ENCODE measurements at places on chromosomes 12 and 14.

GRCh38 chr12:19872621-19873540 is 433.6 kb downstream of the AEBP2 start:
- DNase-seq = no peak

DNA sequence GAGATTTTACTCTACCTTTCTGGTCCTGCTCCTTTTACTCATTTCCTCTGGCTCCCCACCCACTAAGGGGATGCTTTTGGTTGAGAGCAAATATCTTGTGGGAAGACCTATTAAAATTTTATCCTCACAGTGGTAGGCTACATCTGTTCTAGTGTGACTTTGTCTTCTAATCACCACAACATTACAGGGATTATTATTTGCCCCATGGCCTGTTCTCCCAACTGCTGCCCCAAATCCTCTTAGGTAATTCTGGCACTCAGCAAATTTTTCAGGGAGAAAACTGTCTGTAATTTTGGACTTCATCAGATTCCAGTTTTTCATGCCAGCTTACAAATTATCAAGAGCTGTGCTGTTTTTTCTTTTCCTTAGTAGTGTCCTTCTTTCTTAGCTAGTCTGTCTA is 172.3 kb downstream of the GPHN start:
- no peak for DNase-seq

- DNase-seq = no peak
Measured at GRCh38 chr12:89416049-89416792, 63.9 kb upstream of the DUSP6 start.

DNA sequence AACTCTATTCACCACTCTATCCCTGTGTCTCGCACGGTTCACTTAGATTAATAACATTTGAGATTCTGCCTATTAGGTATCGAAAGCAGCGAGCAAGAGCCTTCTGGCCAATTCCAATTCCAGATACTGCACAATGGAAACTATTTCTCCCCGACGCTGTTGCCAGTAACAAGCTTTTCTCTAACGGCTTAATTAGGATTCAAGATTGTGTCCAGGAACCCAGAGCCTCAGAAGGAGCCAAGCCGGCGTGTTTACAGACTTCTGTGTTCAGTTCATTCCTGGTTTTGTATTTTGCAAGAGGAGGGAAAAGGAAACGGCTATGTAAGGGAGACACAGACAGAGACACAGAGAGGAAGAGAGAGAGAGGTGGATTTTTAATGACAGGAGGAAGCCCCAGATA is 185.6 kb downstream of the DICER1 start:
- DNase-seq = no peak

DNA sequence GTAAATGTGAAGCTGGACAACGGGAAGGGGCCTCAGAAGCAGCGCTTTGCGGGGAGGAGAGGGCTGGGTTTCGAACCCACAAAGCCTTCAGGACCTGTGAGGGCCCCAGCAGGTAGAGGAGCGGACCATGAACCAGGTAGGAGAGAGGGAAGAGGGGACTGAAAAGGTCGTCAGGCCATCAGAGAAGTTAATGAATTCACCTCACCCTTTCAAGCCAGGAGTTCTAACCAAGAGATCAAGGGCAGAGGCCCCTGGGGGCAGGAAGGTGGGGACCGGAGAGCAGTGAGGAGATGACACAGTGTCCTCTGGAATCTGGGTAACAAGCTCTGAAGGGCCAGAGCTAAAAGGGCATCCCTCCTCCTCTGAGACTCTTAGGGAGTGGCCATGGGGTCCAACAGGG is 19.4 kb downstream of the SERPINA1 start:
- DNase-seq = no peak

- no peak for DNase-seq
Measured at GRCh38 chr12:7068994-7069346, 8.5 kb downstream of the C1S start.

DNA sequence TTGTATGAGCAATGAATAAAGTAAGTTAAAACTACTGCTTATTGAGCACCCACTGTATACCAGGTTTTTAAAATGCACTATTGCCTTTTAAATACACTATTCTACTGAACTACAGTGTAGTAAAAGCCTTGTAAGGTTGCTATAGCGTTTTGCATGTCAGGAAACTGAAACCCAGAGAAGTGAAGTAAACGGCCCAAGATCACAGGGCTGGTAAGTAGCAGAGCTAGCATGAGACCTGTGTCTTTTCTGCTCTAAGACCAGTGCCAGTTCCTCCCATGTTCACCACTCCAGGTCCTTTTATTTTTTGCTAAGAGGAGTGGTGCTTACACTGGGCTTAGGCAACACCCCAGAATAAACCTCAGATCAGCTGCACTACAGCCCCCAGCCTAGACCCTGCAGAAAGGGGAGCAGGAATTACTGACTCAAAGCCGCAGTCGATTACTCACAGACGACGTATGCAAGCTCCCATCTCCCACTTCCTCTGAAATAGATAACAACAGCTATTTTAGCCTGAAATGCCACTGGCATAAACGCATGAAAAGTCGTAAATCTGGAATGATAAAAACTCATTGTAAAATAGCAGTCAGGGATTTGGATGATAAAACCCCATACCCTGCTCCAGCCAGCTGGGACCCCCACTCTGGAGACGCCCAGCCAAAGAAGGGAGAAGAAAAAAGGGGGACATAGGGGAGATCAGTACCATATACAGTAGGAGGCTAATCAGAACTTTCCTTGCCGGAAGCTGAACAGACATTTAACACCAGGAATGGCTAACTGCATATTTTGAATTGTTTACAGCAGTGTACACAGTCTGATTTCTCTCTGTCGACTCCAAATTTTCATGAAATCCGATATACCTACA is 108.3 kb downstream of the NUAK1 start:
- no peak for DNase-seq

DNA sequence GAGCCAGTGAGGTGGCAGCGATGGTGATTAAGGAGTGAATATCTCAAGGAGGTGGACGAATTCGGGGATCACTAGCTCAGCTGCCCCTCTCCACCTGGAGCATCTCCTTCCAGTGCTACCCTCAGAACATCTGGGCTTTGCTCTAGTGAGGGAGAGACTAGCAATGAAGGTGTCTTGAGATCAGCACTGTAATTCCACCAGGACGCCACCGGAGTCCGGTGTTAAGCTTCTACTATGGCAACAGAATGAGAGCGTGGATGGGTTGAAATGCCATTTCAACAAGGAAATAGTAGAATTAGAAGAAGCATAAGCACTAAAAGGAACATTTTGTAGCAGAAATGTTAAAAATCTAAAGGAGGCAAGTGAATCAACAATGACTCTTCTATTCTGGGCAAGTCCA is 61.1 kb downstream of the NTF3 start:
- DNase-seq = no peak

DNA sequence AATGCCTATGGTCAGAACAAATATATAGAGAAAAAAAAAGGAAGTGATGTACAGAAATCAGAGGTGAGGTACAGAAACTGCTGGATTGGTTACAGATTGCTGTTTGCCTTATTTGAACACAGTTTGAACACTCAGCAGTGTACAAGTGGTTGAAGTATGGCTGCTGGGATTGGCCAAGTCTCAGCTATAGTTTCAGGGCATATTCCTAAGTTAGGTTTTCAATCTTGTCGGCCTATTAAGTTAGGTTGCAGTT is 146.4 kb downstream of the LLPH start:
- no peak for DNase-seq

DNA sequence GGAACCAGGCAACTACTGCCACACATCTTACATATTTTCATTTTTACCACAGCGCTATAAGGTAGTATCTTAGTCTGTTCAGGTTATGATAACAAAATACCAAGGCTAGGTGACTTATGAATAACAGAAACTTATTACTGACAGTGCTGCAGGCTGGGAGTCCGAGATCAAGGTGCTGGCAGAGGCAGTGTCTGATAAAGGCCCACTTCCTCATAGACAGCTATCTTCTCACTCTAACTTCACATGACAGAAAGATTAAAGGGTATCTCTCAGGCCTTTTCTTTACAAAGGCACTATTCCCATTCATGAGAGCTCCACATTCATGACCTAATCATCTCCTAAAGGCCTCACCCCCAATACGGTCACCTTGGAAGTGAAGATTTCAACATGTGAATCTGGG is 59.8 kb upstream of the MDM1 start:
- no peak for DNase-seq

GRCh38 chr14:69614592-69614991 is 3.2 kb downstream of the SUSD6 start:
- DNase-seq = no peak

- DNase-seq = no peak
Measured at GRCh38 chr12:5710260-5710878, 234.7 kb downstream of the ANO2 start.

- no peak for DNase-seq
Measured at GRCh38 chr12:78928200-78929074, 63.9 kb downstream of the SYT1 start.

GRCh38 chr14:59371771-59372170 is 93.4 kb downstream of the GPR135 start:
- no peak for DNase-seq

- no peak for DNase-seq
Measured at GRCh38 chr14:94769391-94770250, at the start of gene GSC. GSC (minus strand) TSS chr14:94770113; CDS start chr14:94770015, 98 bp downstream.

GRCh38 chr12:104479123-104479662 is 22.4 kb downstream of the CHST11 start:
- DNase-seq = no peak

GRCh38 chr14:101224356-101225156 is 321.0 kb upstream of the RTL1 start:
- DNase-seq = no peak

GRCh38 chr12:28390761-28391385 is 200.6 kb downstream of the CCDC91 start:
- no peak for DNase-seq

DNA sequence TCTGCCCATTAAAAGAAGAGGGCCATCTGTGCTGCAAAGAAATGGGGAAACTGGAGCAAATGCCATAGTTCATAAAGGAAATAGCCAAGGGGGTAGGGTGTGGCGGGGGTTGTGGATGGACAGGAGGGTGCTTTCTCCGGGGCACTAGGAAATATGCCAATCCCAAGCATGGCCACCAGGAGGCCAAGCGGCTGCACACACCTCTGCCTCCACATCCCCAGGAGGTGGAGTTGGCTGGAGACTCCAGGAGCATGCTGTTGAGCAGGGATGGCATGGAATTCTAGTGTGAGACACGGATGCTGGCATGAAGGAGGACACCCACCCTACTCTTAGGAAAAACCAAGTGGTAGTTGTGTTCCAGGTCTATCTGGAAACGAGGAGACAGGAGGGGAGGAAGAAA is 25.2 kb downstream of the NID2 start:
- no peak for DNase-seq

DNA sequence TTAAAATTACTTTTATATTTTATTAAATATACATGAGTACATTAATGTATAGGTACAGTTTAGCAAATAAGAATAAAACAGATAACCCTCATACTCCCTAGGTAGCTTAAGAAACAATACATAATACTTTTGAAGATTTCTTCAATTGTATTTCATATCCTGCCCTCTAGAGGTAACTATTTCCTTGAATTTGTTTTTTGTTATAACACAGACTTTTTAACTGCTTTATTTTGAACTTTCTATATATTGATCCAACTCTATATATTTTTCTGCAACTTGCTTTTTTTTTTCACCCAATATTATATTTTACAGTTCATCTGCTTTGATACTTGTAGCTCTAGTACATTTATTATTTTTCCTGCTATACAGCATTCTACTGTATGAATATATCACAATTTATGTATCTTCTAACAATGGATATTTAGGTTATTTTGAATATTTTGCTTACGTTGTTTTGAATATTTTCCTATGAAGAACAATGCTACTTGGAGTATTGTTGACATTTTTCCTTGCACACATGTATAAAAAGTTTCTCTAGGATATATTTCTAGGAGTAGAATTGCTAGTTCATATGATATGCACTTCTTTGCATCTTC is 72.8 kb upstream of the ABCD2 start:
- DNase-seq = no peak

- DNase-seq = no peak
Measured at GRCh38 chr14:22276913-22277816, 311.9 kb downstream of the DAD1 start.

- DNase-seq = no peak
Measured at GRCh38 chr14:45185100-45185814, 49.5 kb downstream of the FANCM start.

GRCh38 chr14:95964901-95965300 is 74.3 kb upstream of the C14orf132 start:
- DNase-seq = no peak

GRCh38 chr14:34562776-34563150 is 23.3 kb upstream of the EAPP start:
- DNase-seq = no peak

DNA sequence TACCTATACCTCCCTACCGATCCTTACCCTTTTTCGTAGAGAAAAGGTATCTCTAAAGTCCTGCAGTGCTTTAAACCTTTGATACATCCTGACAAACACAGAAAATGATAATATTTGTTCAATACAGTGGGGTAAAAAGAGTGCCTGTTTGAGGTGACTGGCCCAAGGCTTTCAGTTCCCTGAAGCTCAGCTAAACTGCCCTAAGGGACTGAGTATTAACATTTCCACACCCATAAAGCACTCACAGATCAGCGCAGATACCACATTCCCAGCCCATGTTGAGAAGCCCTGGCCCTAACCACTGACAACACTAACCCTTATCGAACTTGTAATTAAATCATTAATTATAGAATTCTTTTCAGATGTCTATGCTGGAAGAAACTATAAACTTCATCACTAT is 108.7 kb downstream of the DIP2B start:
- no peak for DNase-seq

GRCh38 chr14:25411781-25412757 is 362.1 kb upstream of the STXBP6 start:
- no peak for DNase-seq

GRCh38 chr12:88743946-88744685 is 163.8 kb upstream of the KITLG start:
- no peak for DNase-seq

DNA sequence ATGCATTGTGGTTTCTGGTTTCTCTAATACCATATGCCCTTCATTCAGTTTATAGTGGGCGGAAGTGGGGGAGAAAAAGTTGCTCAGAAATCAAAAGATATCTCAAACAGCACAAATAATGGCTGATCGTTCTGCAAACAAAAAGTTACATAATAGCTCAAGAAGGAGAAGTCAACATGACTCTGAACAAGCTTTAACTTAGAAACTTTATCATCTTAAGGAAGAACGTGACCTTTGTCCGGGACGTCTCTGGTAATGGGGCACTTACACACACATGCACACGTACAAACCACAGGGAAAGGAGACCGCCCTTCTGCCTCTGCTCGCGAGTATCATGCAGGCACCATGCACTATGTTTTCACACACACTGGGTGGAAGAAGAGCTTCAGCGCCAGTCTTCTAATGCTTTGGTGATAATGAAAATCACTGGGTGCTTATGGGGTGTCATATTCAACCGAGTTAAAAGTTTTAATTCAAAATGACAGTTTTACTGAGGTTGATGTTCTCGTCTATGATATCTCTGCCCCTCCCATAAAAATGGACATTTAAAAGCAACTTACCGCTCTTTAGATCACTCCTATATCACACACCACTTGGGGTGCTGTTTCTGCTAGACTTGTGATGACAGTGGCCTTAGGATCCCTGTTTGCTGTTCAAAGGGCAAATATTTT is 4.7 kb downstream of the FOS start:
- DNase-seq = no peak

- no peak for DNase-seq
Measured at GRCh38 chr12:109222496-109222895, 86.6 kb downstream of the FOXN4 start.

GRCh38 chr12:92396647-92397252 is 251.1 kb upstream of the BTG1 start:
- DNase-seq = no peak
